ENCODE measurements at places on chromosomes 11 and 22. TPM values are rescaled to one million over a fixed set of nuclear protein-coding genes. Genes with fewer than 3 reads are reported as not detected.

The ACTN3 gene
- total RNA-seq = 0.14 TPM

DNA sequence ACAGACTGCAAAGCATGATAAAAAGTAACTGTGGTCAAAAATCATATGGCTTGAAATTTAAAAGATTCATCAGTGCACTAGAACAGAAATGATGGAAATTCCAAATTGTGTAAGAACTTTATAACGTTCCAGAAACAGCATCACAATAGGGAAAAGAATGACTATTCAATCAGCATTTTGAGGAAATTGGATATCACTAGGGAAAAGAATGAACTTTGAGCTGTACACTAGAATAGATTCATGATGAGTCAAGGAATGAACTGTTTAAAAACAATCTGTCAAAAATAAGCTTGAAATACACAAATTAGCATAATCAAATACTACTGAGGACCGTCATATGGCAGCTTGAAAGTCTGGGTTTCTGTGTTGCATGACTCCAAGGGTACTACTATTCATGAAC lies 20.5 kb upstream of the HEPHL1 start:
- DNase-seq = no peak

The RFPL3 gene
- not detected for total RNA-seq

The OSBP2 gene
- total RNA-seq = 18.0 TPM

The HOATZ gene
- not detected for total RNA-seq

DNA sequence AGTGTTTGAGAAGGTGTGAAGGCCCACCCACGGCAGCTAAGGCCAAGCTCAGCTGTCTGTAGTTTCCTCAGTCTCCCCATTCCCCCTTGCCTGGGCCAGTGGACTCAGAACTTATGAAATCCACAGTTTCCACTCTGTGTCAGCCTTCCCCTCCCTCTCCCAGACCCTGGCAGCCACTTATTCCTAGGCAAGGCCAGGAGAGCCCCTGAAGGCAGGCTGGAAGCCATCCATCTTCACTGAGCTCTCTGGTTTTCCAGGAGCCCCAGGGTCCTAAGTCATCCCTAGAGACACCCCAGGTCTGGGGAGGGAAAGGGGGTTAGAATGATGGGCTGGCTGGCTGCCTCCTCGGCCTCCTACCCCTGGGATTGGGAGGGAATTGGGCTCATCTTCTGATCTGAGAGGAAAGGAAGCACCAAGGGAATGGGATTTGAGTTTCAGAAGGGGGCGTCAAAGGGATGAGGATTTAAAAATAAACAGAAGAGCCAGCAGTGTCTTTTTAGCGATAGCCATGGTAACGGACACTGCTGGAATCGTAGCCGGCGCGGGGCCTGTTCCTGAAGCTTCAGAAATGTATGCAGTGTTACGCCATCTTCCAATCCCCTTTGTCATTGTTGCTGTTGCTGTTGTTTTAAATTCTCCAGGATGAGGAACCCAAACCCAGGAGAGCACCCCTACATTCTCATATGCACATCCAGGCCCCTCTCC lies 561.1 kb upstream of the CADM1 start:
- DNase-seq = no peak

DNA sequence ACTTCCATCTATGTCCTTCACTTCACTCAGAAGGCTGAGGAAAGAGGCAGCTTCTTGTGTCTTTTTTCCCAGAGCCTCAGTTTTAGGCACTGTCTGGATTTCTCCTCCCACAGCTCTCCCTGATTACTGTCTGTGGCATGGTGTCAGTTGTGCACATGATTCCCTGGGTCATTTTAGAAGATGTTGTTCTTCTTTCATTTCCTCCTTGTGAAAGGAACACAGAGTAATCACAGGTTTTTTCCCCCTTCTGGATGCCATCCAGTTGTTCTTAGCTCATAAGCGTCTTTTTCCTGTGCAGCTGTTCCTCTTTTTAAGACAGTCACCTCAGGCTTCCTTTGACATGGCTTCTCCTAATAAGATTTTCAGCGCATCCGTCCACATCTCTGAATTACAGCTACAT lies 212.2 kb downstream of the FAM181B start:
- no peak for DNase-seq

The FGF19 gene
- not detected for total RNA-seq

- DNase-seq = no peak
Measured at GRCh38 chr11:101296896-101297295, 167.3 kb upstream of the PGR start.

DNA sequence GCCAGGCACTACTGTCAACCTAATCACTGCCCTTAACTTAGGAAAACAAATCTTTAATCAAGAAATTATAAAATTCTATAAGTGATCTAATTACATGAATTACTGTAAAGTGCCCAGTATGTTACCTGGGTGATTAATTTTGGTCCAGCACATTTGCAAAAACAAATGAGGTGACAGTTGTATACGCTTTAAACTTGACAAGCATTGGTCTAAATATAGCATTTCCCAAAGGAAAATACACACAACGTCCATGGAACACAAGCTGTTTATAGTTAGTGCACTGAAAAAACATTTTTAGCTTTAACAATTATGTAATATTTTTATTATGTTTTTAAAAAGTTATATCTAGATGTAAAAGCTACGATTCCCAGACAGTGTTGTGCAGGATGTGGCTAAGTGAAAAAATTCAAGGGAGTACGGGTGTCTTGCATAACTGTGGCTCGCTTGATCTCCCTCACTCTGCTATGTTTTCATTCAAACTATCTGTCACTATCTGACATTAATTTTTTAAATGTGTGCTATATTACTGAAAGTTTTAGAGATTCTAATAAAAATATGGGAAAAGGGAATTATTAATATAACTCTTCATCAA lies 38.8 kb downstream of the PGR start:
- no peak for DNase-seq

- peak; percentile 100 for DNase-seq
Measured at GRCh38 chr11:128709402-128709801, 15.5 kb downstream of the FLI1 start.

The EMID1 gene
- total RNA-seq = 2.9 TPM

DNA sequence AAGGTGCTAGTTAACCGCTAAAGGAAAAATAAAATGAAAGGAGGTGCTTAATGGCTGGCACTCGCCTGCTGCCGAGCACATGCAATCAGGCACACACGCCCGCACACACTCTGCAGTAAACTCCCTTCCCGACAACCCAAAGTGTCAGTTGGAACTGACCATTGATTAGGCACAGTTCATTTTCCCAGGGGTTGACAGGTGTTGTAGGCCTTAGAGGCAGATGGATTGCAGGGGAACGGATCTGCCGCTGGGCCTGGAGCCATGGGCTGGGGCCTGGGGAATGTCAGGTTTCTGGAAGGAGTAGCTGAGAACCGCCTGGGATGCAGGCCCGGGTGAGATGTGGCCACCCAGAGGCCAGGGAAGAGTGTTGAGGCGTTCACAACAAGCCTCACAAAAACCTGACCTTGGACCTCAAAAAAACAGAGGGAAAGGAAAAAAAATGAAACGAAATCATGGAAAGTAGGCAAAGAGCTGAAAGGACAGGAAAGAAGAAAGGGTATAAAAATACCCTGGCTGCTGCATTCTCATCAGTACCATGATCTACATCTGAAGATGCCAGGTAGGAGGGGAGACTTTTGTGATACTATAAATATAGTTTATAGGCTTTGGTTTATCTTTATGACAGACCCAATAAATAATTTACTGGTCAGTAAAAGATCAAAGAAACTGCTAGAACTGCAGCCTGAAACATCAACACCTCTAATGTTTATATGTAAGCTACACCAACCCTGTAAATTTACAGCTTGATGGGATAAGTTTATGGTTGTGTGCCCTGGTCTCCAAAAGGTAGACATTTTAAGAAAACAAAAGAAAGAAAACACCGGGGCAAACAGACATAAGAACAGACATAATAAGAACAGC lies 313.4 kb downstream of the BUD13 start:
- no peak for DNase-seq

The SCGB1C1 gene
- total RNA-seq = not detected

The C11orf65 gene
- total RNA-seq = 0.09 TPM

GRCh38 chr11:66287889-66288670 lies 863 bp downstream of the YIF1A start:
- DNase-seq = no peak

GRCh38 chr22:22555596-22555995 lies 3.5 kb downstream of the PRAME start:
- no peak for DNase-seq

DNA sequence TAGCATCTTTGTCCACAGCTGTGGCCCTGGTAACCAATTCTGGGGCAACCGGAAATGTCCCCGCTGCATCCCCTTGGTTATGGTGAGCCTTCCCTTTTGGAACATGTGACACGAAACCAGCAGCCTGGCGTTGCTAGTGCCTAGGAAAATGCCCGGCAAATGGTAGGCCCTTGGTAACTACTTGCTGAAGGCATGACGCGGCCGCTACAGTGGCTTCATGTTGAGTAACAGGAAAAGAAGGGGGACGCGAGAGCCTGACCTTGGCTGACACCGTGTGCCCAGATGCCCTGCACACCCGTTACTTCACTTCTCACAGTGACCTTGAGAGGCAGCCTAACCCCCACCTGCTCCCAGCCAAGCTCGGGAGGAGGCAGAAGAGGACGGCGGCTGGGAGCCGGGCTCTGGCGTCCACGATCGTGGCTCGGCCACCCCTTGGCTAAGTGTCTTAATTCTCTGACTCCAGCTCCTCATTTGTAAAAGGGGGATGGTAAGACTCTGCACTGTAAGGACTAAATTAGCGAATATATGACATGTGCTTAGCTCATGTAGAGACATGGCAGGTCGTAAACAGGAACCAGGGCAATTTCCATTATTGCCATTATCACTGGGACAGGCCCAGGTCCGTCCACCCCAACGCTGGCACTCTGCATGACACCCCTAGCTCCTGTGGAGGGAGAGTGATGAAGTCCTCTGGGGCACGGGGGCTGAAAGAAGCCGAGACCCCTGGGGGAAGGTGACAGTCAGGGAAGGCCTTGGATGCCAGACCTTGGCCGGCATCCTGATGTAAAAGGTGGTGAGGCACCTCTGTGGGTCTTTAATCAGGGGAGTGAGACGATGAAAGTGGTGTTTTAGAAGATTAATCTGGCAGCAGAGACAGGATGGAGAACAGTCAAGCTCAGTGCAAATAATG lies 18.9 kb downstream of the IFT27 start:
- DNase-seq = no peak

- no peak for DNase-seq
Measured at GRCh38 chr22:29328055-29328454, 12.6 kb upstream of the RASL10A start.

The RAC2 gene
- 11.2 TPM for total RNA-seq

DNA sequence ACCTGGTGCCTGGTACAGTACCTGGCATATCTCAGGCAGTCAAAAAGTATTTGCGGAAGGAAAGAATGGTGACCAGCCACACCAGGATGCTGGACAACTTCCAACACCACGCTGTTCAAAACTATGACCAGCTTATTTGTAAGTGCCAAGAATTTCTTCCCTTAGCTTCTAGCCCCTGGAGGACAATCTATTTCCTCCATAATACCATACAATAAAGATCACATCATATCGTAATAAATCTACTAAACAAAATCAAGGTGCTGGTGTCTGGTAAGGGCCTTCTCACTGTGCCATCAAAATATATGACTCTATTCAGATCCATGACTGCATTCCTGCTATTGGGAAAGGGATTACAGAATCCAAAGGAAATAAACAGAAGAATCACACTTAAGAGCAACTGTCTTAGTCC lies 51.5 kb downstream of the ALG9 start:
- DNase-seq = peak; percentile 73

GRCh38 chr11:48182860-48183526 lies 33.6 kb upstream of the OR4B1 start:
- no peak for DNase-seq

- peak; percentile 28 for DNase-seq
Measured at GRCh38 chr11:44709281-44709562, 17.5 kb upstream of the TSPAN18 start.

DNA sequence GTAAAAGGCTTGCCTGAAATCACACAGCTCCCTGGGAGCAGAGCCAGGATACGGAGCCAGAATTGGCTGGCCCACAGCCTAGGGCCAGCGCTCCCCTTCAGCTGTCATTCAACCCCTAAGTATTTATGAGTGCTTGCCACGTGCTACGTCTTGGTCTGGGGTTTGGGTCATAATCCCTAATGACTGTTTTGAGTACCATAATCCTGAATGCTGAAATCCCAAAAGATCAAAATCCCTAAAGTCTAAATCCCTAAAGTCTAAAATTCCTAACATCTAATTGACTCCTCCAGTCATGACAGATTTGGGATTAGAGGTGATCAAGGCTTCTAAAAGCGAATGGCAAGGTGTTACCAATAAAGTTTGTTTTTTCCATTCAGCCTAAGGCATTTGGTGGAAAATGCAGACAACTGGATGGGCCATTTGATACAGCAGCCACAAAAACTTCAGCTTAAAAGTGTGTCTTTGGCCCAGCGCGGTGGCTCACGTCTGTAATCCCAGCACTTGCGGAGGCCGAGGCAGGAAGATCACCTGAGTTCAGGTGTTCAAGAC lies 59.8 kb upstream of the PRR5 start:
- no peak for DNase-seq

- no peak for DNase-seq
Measured at GRCh38 chr22:48197189-48197690, 1434.8 kb downstream of the TBC1D22A start.

DNA sequence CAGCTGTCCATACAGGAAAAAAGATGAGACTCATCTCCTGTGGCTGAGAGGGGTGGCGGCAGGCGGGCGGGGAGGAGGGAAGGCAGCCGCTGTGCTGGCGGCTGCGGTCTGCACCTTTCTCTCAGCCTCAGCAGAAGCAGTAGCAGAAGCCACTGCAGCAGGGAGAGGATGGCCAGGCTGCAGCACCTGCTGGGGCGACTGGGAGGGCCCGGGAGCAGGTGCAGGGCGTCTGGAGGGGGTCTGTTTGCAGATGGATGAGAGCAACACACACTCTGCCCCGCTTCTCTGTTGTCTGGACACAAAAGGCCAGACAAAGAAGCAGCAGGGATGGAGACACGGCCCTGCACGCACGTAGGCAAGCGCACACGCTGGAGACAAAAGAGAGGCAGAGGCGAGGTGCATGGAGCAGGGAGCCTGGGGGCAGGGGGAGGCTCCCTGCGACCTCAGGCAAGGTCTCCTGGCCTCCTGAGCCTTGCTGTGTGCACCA lies 9.3 kb upstream of the MIAT start:
- DNase-seq = no peak
